Cerebellar cortex (tissue), 1 donor: ENCODE measurements at places on chromosomes 2 and 18.
A peak's percentile ranks its signal among the peaks of the same experiment; 100 is the strongest.

GRCh38 chr2:231182513-231182899, 15.9 kb upstream of the ARMC9 start:
- DNase-seq, result peak; percentile 67

GRCh38 chr2:162768656-162769055, 69.9 kb downstream of the KCNH7 start:
- DNase-seq, result no peak

GRCh38 chr2:232308986-232309385, 69.6 kb upstream of the ALPP start:
- no peak for DNase-seq

DNA sequence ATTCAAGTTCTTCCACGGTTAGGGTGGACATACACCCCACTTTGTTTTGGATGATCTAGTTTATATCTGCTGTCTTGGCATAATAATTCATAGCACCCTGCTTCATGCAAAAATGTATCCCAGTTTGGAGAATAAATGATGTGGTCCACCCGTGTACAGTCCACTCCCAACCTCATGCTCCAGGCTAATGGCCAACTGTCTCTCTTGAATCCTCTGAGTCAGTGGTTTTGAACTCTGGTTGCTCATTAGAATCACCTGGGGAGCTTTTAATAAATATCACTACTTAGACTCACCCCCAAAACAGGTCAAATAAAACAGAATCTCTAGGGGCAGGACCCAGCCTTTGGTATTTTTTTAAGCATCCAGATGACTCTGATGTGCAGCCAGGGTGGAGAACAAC, 78.5 kb downstream of the SDC1 start:
- DNase-seq, result no peak

DNA sequence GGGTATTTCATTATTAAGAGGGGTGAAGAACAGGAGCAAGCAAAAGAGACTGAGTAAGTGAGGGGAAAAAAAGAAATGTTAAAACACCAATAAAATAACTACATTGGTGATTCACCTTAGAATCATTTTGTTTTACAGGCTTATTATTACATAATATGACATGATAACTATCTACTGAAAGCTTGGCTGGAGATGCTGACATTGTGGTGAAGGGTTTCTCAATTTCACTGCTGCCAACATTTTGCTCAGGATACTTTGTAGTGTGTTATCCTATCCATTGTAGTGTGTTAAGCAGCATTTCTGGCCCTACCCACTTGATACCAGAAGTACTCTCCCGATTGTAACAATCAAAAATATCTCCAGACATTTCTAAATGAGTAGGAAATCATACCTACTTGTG, 1564.6 kb upstream of the NXPH2 start:
- DNase-seq, result no peak

DNA sequence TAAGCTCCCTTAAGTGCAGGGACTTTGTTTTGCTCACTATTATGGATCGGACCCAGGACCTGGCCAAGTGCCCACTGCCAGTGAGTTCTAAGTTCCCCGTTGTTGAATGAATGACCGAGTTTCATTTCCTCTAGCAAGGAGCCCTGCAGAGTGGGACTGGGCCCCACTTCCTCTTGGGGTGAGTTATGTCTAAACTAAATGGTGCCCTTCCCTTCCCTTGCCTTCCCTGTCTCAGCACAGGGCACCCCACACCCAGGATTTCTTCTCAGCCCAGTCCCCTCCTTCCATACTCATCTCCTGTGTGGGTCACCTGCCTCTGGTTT, 195.3 kb upstream of the HS6ST1 start:
- DNase-seq, result no peak

- DNase-seq, result no peak
These were observed 12.2 kb upstream of the GNAL start for GRCh38 chr18:11676867-11677266.

DNA sequence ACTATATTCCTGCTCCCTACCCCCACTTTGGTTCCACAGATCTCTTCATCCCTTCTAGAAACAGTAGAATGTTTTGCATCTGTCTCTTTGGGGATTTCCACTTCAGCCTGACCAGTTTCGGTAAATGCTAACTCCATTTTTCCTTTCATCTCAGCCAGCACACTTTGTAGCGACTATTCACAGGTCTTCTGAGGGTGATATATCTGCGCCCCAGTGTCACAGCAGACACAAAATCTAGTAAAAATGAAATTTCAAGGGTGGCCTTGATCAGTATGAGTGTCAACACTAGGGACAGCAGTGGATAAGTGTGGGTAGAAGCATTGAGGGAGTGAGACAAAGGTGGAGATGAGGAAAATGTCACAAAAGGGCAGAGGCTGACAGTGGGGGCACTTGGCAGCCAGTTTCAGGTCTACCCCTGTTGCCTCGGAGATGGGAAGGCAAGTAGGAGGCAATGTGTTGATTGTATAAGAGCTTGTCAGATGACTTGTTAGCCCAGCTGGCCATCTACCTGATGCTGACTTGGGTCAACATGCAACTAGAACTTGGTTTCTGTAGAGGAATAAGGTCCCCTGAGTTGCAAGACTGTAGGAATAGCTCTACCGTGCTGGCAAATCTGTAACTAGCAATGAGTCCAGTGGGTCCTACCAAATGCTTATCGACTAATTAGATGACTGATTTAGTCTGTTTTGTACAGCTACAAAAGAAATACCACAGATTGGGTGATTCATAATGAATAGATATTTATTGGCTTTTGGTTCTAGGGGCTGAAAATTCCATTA, 60.7 kb downstream of the CXCR4 start:
- no peak for DNase-seq

DNA sequence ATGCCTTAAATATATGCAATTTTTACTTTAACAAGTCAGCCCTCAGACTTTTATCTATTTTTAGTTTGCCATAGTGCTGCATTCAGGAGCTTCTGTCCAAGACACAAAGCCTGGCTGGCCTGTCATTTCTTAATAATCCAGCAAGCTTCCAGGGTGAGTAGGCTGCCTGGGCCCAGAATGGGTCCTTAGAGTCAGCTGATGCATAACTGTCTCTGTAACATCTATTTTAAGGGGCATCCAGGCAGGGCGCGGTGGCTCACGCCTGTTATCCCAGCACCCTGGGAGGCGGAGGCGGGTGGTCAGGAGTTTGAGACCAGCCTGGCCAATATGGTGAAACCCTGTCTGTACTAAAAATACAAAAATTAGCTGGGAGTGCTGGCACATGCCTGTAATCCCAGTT, 11.8 kb upstream of the GNLY start:
- no peak for DNase-seq

GRCh38 chr2:52934323-52934898, 833.2 kb upstream of the CHAC2 start:
- no peak for DNase-seq

GRCh38 chr2:163640542-163641193, 95.1 kb downstream of the FIGN start:
- DNase-seq, result no peak

DNA sequence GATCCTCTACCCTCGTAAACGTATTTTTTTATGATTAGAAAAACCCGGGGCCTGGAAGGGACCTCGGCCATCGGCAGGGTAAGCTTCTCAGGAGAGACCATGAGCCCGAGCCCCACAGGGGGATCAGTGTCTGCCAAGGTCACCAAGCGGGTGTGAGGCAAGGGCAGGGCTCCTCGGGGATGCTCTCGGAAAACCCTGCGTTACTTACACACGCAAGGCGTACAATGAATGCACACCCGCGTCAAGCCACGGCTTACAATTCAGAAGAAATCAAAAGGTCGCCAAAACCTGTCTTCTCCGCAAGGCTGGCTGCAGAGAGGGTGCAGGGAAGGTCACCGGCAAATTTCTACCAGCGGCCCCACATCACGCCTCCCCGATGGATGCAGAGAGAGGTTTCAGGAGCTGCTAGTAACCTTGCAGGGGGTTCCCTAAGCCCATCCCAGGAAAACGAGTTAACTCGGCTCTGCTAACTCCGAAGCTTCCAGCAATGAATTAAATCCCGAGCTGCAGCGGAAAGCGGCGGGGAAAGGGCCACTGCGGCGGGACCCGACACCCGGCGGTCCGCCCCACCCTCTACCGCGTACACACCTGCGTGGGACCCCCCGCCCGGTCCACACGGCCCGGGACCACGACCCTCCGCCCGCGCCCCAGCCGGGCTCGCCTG, 638 bp downstream of the ST3GAL5 start:
- DNase-seq, result peak; percentile 54

- no peak for DNase-seq
These were observed 27.1 kb downstream of the ZNF532 start for GRCh38 chr18:58891776-58892175.

DNA sequence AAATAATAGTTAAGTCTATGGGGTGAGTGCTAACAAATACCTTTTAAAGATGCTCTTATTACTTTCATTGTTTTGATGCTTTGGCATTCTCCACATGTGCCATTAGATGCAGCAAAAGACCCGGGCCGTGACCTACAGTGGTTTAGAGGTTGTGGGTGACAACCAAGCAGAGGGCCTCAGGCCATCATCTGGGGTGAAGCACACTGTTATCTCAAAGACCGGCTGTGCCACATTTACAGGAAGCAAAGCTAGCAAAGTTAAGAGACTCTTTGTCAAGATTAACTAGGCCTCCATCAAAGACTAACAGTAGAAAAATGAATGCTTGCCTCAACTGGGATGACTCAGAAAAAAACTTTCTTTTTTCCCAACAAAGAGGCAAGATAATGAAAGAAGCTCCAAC, 695.3 kb downstream of the SATB2 start:
- no peak for DNase-seq

DNA sequence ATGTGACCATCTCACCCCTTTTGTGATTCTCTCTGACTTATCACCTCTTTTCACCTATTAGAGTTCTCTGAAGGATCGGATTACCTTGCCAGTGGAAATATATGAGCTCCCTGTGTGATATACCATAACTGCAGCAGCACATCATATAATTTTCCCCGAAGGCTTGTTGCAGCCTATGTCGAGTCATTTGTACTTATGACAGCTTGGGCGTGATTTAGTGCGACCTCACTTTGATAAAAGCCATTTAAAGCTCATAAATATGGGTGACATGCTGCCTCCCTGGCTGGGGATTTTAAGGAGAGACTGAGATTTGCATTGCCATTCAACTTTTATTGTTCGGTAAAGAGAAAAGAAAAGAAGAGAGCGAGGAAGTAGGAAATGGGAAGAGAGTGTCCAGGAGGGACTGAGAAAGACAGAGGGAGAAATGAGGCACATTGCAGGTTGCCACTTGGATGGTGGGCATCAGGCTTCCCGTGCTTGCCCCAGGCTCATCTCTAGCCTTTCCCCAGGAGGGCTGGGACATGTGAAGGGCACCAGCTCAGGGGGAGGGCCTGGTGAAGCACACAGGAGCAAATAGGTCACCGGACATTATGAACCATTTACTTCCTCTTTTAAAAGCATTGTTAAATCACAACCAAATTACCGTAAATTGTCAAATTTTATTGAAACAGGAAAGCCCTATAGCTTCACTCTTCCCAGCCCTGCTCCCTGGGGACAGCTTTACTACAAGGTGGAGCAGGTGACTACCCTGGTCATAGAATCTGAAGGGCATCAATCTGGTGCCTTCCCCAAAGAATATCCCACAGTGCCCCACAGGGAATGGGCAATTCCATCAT, 161.3 kb downstream of the SETBP1 start:
- DNase-seq, result no peak

GRCh38 chr18:59143441-59143840, 3.8 kb downstream of the SEC11C start:
- no peak for DNase-seq

DNA sequence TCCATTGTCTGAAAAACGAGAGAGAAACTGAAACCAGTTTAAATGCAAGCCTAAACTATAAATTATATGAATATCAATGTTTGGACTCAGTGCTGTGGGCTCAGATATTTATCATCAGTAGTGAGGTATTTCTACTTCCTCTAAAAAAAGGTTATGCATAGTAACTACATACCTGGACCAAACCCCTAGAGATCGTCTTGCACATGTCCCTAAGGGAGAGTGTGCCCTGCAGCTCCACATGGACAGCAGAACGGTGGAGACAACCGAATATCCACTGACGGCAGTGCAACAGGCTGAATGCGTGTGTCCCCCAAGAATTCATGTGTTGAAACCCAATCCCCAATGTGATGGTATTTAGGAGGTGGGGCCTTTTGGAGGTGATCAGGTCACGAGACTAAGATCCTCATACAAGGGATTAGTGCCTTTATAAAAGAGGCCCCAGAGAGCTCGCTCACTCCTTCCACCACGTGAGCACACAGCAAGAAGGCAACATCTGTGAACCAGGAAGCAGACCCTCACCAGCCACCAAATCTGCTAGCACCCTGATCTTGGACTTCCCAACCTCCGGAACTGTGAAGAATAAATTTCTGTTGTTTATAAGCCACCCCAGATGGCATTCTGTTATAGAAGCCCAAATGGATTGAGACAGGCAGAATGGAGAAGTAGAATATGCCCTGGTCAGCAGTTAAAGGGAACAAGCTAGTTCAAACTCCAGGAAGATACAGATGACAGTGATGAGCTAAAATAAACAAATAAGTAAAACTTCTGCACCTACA, 208.4 kb downstream of the ANAPC1 start:
- DNase-seq, result no peak
